ENCODE measurements at places on chromosomes 5 and 9. TPM values are rescaled to one million over a fixed set of nuclear protein-coding genes. Genes with fewer than 3 reads are reported as not detected.

- no peaks in the 10 kb centered on the region for H3K36me3 ChIP-seq
- no peak for DNase-seq
- no peaks in the 10 kb centered on the region for H3K27me3 ChIP-seq
- H3K4me3 ChIP-seq, result no peak overlapping the region
- H3K27ac ChIP-seq, result no peak overlapping the region
Measured at GRCh38 chr5:133309984-133310621, 258.3 kb downstream of the HSPA4 start.

DNA sequence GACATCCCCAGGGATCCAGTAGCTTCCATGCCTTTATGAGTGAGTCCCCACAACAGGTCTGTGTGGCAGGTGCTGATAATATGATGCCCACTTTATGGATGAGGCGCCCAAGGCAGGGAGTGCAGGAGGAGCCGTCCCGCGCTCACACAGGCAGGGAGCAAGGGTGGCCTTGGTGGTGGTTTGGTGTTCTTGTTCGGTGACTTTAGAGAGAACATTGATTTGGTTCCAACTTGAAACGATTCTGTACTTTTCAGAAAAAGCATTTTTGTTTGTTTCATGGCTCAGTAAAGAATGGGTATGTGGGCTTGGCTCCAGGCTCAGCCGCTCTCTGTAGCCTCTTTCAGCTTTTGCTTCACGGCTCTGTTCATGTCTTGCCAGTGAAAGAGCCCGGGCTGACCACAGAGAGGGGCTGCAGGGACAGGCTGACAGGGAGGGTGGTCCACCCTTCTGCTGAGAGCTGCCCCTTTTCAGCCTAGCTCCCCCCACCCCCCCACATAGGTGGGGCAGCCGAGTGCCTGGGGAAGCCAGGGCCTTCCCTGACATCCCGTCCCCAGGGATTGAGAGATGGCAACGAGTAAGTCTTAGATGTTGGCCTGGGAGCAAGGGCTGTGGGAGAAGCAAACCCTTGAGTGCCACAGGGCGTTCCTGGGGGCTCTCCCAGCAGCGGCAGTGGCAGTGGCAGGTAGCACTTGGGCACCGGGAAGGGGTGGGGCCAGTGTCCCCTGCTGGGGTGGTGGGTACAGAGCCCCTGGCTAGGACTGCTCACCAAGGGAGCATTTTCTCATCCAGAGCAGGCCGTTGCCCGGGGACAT, 28.0 kb downstream of the NCS1 start:
- no peak for DNase-seq
- no peak overlapping the region for H3K4me3 ChIP-seq
- no peaks in the 10 kb centered on the region for H3K36me3 ChIP-seq
- no peak overlapping the region for H3K27ac ChIP-seq

DNA sequence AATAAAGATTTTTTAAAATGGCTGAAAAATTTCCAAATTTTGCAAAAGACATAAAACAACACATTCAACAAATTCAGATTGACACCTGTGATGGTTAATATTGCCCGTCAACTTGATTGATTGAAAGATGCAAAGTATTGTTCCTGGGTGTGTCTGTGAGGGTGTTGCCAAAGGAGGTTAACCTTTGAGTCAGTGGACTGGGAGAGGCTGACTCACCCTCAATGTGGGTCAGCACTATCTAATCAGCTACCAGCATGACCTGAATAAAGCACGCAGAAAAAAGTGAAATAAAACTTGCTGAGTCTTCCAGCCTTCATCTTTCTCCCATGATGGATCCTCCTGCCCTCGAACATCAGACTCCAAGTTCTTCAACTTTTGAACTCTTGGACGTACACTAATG, 868.0 kb upstream of the CTNND2 start:
- H3K27ac ChIP-seq, result no peak overlapping the region
- no peak overlapping the region for H3K4me3 ChIP-seq
- H3K4me1 ChIP-seq, result no peaks in the 10 kb centered on the region
- no peaks in the 10 kb centered on the region for H3K27me3 ChIP-seq

GRCh38 chr5:150322202-150322601, 19.5 kb upstream of the ARSI start:
- no peak overlapping the region for H3K27ac ChIP-seq
- no peak for DNase-seq
- no peak overlapping the region for H3K4me3 ChIP-seq
- no peaks in the 10 kb centered on the region for H3K36me3 ChIP-seq

DNA sequence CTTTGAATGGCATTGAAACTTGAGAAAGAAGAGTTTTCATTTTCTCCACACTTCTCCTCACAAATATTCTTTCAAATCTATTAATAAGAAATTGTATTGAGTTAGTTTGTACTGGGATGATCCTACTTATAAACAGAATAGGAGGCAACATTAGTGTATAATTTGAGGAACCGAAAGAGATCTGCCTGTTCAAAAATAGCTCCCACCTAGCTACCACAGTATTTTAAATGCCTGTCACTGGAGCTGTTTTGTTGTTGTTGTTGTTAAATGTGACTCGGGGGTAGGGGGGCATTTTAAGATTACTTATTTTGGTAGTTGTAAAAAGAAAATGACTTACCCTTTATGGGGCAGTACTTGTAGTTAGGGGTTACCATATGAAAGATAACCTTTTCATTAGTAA, 20.1 kb upstream of the HAPLN1 start:
- H3K4me1 ChIP-seq, result no peaks in the 10 kb centered on the region
- H3K27ac ChIP-seq, result no peak overlapping the region
- no peak for DNase-seq
- no peak overlapping the region for H3K4me3 ChIP-seq

DNA sequence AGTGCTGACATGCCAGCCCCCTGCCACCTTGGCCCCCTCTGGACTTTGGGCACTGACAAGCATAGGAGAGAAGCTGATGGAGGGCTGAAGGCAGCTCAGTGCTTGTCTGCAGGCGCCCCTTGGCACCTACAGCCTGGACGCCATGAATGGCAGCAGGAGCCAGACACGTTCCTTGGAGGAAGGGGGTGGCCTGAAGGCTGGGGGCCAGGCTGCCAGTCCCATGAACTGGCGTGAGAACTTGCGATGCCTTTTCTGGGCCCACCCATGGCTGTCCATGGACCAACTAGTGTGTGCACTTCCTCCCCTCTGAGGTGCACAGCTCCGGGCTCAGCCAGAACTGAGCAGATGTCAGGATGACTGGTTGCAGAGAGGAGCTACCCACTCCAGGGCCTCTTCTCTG, 99.0 kb upstream of the RANBP6 start:
- DNase-seq, result no peak
- no peaks in the 10 kb centered on the region for H3K4me1 ChIP-seq
- H3K36me3 ChIP-seq, result no peaks in the 10 kb centered on the region
- H3K27me3 ChIP-seq, result no peaks in the 10 kb centered on the region
- H3K27ac ChIP-seq, result no peak overlapping the region

DNA sequence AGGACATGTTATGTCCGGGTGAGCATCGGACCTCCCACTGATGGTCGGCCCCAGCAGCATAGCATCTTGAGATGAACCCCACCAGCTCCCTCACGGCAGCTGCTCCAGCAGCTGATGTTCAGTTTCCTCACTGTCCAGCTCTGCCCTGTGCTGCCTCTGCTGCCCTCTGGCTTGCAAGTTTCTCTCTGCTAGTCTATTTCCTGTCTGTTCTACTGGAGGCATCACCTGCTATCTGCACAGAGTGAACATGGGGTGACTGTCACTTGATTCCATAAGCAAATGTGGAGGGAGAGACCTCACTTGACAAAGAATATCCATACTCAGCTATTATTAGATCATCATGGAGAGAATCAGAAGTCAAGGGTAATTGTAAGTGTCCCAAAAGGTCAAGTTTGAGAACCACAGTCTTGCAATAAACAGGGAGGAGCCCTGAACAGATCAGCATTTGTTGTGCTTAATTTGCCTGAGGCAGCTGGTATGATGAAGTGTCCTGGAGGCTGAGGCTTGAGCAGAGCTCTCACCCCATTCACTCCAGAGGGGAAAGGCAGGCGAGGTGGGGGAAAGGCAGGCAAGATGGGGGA, 702.8 kb downstream of the SEMA5A start:
- no peak for DNase-seq
- no peaks in the 10 kb centered on the region for H3K4me1 ChIP-seq
- no peak overlapping the region for H3K27ac ChIP-seq

DNA sequence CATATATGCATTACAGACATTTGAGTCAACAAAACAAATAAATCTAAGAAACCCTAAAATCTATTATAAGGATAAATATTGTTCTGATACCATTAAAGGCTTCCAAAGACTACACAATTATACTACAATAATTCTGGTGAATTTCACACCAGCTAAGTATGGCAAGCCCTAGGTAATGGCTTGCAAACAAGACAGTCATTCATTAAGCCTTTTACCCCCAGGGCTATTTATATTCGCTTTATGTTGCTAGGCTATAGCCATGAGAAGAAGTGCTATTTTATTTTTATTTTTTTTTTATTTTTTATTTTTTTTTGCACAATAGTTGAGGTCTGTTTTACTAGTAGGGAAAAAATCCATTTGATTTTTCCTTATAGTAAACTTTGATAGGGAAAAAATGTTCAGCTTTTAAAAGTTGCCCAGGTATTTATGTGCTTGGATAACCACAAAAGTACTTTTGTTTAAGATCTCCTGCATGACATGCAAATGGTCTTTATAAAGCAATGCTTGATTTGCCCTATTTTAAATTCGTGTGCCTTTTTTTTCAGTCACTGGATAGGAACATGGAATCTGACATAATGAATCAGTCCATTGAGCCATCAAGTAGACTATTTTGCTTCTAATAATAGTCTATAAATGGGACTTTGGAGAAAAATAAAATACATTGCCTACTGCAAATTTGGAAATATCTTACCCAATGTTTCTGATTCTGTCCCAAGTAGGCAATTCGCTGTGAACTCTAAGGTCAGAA, 946.3 kb upstream of the COX7C start:
- H3K4me3 ChIP-seq, result no peak overlapping the region
- no peak for DNase-seq
- no peaks in the 10 kb centered on the region for H3K36me3 ChIP-seq
- H3K27me3 ChIP-seq, result no peaks in the 10 kb centered on the region
- no peak overlapping the region for H3K27ac ChIP-seq
- H3K4me1 ChIP-seq, result no peaks in the 10 kb centered on the region

- DNase-seq, result peak; percentile 73
- no peaks in the 10 kb centered on the region for H3K36me3 ChIP-seq
- no peak overlapping the region for H3K4me3 ChIP-seq
- peak overlapping the region; percentile 55 for H3K27ac ChIP-seq
Measured at GRCh38 chr9:12817702-12818101, 42.9 kb downstream of the LURAP1L start.

Gene ARRDC3
- 90.5 TPM for total RNA-seq

Gene TMEM174
- total RNA-seq, result not detected

Gene DRD1
- total RNA-seq, result 0.62 TPM

Data from lower lobe of right lung (tissue), 2 donors.